ENCODE measurements at places on chromosomes 5 and 9.

GRCh38 chr5:177598477-177598876 is 1.5 kb upstream of the B4GALT7 start:
- no peak for DNase-seq

DNA sequence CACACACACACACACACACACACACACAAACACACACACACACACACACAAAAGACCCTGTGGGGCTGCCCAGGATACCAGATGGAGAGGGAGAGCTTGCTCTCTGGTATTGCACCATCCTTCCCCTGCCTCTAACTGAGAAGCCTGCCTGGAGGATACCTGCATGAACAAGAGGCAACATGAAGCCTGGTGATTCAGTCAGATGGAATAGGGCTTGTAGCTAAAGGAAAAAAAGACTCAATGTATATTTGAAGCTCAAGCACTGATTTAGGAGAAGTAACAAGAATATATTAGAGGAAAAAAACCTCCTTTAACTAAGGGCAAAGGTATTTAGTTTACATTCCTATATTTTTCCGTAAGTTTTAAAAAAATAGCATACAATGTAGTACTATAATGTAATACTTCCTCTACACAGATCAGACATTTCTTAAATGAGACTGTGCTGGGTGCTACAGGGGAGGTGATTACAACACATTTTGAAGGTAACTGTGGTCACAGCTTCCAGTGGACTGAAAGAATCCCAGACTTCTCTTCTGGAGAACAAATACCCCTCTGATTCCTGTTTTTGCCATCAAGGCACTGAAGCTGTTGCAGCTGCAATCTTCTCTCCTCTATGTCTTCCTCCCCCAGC is 169.3 kb downstream of the DCP2 start:
- no peak for DNase-seq

DNA sequence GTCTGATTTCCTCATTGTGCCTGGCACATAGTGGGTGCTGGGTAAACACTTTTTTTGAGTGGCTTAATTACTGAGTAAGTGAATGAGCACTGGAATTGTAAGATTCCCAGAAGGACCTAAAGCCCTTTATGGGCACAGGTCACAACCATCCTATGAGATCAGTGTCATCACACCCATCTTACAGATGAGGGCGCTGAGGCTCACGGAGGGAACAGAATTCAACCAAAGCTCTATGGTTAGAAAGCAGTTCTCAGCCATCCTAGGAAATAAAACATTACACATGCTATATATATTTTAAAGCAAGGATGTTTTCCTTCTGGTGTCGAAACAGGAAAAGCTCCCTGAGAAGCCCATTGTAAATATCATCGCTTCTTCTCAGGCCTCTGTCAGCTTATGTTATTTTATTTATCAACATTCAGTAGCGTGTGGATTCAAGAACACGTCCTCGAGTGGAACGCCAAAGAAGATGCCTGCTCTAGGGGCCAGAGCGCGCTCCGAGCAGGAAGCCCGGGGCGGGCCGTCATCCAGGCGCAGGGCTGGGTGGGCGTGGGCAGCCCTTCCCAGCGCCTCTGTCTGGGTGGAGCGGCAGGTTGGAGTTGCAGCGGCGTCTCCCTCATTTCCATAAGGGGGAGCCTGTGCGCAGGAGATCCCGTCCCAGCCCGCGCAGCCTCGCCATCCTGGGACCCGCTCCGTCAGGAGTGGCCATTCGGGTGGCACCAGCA is 155.8 kb upstream of the SMIM23 start:
- DNase-seq: peak; percentile 49

DNA sequence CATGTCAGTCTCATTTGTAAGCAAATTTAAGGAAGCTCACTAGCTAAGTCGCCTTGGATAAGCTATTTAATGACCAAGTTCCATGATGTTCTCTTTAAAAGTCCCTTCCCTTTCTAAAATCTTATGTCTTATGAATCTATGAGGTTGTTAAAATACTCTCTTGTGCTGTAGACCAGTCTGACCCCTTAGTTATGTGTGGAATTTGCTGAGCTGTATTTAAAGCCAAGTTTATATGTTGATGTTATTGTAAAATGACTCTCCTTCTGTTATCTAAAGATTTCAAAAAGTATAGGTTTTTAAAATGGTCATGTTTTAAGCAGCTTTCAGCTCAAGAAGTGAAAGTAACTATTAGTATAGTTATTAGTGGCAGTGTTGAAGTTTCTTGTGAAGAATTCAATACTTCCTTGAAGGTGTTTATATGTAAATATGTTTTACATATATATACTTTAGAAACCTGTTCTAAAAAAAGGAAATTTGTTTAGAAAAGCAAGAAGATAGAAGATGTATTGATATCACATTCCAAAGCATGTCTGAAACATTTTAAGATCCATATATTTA is 92.2 kb downstream of the CDC42SE2 start:
- no peak for DNase-seq

GRCh38 chr5:123721675-123722276 is 209.8 kb downstream of the CSNK1G3 start:
- DNase-seq: no peak

DNA sequence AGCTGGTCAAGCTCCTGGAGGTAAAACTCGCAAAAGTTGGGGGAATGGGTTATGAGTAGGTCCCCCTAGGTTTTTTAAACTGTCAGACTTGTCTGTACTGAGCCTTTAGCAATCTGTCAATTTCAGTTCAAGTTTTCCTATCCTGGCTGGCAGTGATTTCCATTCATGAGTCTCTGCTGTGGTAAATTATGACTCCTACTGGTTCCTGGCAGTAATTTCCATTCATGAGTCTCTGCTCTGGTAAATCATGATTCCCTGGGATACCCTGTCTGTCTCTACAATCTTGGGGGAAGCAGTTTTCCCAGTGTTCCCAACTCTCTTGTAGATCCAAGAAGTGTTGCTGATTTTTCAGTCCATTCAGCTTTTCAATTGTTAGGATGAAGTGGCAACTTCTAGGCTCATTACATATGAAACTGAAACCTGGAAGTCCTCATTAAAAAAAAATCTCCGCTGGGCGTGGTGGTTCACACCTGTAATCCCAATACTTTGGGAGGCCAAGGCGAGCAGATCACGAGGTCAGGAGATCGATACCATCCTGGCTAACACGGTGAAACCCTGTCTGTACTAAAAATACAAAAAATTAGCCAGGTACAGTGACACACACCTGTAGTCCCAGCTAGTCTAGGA is 91.3 kb upstream of the GPBP1 start:
- DNase-seq: no peak

GRCh38 chr5:156339139-156339841 is 12.3 kb downstream of the SGCD start:
- DNase-seq: no peak
